ENCODE measurements at places on chromosomes 2 and 18.

DNA sequence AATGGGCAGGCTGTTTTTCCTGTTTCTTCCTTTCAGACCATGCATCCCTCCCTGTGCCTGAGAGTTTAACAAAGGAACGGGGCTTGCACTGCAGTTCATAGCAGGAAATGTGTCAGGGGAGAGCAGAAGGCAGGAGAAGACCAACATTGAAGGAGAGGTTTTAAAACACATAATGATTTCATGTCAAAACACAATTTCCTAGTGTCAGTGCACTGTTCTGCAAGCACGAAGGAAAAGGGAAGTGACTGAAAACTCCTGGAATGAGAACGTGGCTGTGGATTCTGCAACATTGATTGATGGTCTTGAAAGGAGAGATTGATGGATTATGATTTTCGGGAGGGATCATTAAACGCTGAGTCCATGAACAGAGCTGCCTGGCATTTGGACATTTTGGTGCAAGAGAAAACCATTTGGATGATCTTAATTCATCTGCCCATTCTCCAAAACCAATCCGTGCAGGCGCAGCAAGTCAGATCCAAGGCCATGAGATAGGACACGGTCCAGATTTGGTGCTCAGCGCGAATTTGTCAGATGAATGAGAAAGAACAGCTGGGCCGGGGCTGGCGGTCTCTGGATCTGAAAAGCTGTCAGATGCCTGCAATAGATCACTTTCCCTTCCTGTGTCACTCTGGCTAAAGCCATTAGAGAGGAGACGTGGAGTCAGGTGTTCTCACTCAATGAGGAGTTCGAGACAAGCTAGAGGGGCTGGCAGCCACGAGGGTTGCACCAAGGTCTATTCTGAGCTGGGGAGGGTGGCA, 38.4 kb downstream of the C1QL2 start:
- DNase-seq: no peak

GRCh38 chr2:27741673-27742072, 29.8 kb upstream of the MRPL33 start:
- no peak for DNase-seq

- DNase-seq: no peak
Observed at GRCh38 chr18:54750350-54750749, 77.9 kb upstream of the RAB27B start.

- DNase-seq: no peak
Observed at GRCh38 chr2:169065422-169065821, 3.9 kb upstream of the DHRS9 start.

DNA sequence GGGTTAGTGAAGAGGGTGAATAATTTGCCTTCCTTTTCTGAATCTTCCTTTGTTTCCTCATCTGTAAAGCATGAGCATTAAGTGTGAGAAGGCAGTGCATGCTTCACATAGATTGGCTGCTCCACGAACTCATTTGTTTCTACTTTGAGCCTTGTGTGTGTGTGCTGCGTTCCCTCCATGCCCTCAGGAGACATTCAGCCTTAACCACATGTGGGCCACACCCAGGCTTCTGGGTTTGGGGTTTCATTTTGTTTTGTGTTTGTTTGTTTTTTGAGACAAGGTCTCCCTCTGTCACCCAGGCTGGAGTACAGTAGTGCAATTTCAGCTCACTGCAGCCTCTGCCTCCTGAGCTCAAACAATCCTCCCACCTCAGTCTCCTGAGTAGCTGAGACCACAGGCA, 843.3 kb downstream of the GALR1 start:
- no peak for DNase-seq

GRCh38 chr2:100237770-100238169, 84.5 kb downstream of the LONRF2 start:
- no peak for DNase-seq

GRCh38 chr2:194352505-194352904, 1304.5 kb upstream of the SLC39A10 start:
- DNase-seq: no peak

DNA sequence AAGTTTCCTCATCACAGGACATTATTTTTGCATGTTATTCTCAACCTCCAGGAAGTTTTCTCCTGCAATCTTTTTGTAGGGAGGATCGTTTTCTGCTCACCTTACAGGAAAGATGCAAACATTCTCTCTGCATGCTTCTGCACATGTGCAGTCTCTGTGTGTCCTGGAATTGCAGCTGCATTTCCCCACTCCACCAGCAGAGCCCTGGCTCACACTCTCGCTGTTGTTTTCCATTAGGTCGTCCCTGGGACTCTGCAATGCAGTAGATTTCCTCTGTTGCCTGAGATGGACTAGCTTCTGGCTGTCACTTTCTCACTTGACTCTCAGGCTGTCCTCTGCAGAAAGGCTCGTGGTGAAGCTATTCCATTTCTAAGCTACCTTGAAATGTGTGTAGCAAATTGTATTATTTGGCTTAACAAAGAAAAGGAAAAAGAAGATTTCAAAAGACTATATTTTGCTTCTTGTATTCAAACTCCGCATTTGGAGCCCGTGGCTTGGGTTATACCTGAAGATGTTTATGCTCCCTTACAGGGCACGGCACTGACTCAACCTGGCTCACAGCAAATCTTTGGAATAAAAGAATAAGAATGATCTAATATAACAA, 346.7 kb downstream of the RAD51AP2 start:
- no peak for DNase-seq

DNA sequence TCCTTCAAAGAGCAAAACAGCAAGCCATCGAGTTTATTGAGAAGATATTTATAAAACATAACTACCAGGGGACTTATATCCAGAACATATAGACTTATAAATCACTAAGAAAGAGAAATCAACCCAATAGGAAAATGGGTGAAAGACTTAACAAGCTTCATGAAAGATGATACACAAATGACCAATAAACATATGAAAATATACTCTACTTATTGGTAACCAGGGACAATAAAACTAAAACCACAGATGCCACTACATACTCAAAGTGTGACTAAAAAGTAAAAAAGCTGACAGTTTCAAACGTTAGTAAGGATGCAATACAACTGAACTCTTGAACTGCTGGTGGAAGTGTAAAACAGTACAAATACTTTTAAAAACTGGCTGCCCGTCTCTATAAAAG, 154.3 kb downstream of the TMEM163 start:
- DNase-seq: no peak

- peak; percentile 2 for DNase-seq
Observed at GRCh38 chr18:75727456-75727855, 300.0 kb upstream of the SMIM21 start.

- no peak for DNase-seq
Observed at GRCh38 chr2:203873461-203873860, 5.9 kb downstream of the CTLA4 start.

GRCh38 chr2:221304916-221305315, 267.2 kb downstream of the EPHA4 start:
- no peak for DNase-seq

GRCh38 chr2:225636558-225636957, 237.0 kb downstream of the NYAP2 start:
- no peak for DNase-seq

GRCh38 chr2:97738179-97739019, 25.0 kb downstream of the ZAP70 start:
- DNase-seq: no peak

DNA sequence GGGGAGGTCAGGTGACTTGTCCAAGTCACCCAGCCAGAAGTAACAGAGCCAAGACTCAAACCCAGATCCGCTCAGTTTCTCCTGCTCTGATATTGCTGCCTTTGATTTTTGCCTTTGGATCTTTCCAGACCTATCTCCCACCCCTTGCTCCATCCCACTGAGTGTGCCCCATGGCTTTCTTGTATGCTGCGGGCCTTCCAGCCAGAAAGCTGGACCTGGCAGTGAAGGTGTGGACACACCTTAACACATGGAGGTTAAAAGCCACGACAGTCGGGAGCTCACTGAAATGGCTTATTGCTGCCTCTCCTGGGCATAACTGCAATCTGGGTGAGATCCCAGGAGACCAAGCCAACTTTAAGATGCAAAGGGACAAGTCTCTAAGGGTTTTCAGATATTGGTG, 86.7 kb downstream of the LONRF2 start:
- no peak for DNase-seq

DNA sequence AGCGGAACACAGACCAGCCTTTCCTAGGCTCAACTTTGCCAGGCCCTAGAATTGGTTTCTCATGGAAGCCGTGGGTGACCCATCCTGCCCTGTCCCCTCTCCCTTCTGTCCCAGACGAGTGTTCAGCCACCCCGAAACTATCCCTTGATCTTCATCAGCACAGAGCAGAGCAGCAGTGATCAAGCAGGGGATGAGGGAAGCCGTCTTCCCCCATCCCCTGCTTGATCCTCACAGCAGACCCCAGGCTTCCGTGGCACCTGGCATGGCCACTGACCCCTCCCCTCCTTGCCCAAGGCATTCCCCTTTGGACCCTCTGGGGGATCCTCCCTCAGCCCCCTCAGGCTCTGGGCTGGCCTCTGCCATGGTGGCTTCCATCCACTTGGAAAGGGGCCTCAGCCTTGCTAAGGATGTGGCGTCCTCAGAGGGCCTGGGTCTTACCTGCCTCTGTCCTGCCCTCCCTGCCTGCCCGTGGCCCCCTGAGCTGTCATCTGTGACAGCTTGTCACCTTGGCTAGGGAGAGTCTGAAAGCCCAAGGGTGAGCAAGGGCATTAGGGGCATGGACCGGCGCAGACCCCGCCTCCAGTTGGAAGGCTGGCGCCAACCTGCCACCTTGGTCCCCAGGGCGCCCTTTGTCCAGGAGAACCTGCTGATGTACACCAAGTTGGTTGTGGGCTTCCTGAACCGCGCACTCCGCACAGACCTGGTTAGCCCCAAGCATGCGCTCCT, 10.4 kb upstream of the CCDC74A start:
- no peak for DNase-seq

GRCh38 chr2:241978670-241979069, 109.1 kb downstream of the RTP5 start:
- DNase-seq: no peak

GRCh38 chr18:78934003-78934402, 45.6 kb upstream of the SALL3 start:
- no peak for DNase-seq

DNA sequence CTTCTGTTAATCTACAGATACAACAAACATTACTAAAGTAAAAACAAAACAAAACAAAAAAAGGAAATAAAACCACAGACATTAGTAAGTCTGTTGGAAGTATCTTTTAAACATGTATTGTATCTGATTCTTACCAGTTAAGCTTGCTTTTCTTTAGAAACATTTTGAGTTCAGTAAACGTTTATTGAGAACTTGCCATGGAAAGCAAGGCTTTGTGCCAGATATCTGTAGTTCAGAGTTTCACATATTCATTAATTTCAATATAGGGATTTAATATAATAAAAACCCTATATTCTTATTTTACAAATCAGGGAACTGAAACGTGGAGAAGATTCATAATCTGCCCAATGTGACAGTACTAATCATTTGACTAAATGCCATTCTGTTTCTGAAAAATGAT, 1101.0 kb upstream of the GYPC start:
- no peak for DNase-seq

GRCh38 chr18:55687106-55687505, 99.1 kb upstream of the TCF4 start:
- DNase-seq: no peak

DNA sequence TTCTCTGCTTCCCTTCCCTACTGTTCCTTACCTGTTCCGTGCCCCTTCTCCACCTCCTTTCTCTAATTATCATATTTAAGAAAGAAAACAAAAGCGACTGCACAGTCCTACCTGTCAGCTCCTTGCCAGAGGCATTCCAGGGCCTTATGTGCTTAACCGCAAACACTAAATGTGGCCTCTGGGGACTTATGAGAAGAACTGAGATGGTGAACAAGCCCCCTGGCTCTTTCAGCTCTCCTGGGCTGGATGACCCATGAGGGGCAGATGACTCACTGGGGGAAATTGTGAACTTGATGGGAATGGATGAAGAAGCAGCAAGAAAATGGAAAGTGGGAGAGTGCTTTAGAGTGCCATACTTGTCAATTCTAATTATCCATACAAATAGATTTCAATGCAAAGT, 106.3 kb upstream of the LYPD1 start:
- no peak for DNase-seq

GRCh38 chr2:200705305-200706041, 106.2 kb upstream of the BZW1 start:
- no peak for DNase-seq

DNA sequence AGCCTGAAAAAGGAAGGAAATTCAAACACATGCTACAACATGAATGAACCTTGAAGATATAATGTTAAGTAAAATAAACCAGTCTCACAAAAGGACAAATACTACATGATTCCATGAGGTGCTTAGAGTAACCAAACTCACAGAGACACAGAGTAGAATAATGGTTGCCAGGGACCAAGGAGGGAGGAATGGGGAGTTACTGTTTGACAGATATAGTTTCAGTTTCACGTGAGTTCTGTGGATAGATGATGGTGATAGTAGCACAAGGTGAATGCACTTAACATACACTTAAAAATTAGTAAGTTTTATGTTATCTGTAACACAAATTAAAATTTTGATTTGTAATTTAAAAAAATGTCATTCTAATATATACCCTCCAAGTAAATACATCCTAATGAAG, 106.9 kb upstream of the ACVR1C start:
- no peak for DNase-seq

DNA sequence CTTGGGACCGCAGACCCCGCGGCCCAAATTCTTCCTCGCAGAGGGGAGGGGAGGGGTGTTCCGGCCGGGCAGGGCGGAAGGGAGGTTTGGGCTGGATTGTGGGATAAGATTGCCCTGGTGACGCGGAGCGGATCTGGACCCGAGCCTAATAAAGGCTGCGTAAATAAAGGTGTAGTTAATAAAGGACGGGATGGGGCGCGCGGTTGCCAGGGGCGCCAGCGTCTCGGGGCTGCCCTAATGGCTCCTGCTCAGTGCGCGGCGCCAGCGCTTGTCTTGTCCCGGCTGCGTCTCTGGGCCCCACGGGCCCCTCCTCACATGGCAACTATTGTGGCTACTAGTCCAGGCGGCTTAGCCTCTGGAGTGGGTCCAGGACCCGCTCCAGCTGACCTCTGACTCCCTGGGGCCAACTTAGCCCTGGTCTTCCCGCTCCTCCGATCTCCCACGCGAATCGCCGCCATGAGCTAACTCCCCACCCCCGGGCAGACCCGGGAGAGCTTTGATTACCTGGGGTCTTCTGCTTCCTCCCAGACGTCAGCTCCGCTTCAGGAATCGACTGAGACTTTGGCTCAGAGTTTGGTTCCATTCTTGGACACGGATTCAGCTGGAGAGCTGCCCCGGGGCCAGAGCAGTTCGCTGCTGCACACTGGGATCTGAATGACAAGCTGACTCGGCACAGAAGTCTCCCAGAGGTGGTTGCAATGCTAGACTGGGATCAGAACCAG, 36.5 kb downstream of the SLC25A52 start:
- no peak for DNase-seq

All from stimulated activated CD8-positive, alpha-beta memory T cell treated with anti-CD3 and anti-CD28 coated beads, Interleukin-15, amount 100 ng/mL, for 1 hour (primary cell).